ENCODE measurements at places on chromosomes 4 and X.

GRCh38 chrX:113305496-113305895 lies 464.9 kb upstream of the AMOT start:
- DNase-seq, result no peak

DNA sequence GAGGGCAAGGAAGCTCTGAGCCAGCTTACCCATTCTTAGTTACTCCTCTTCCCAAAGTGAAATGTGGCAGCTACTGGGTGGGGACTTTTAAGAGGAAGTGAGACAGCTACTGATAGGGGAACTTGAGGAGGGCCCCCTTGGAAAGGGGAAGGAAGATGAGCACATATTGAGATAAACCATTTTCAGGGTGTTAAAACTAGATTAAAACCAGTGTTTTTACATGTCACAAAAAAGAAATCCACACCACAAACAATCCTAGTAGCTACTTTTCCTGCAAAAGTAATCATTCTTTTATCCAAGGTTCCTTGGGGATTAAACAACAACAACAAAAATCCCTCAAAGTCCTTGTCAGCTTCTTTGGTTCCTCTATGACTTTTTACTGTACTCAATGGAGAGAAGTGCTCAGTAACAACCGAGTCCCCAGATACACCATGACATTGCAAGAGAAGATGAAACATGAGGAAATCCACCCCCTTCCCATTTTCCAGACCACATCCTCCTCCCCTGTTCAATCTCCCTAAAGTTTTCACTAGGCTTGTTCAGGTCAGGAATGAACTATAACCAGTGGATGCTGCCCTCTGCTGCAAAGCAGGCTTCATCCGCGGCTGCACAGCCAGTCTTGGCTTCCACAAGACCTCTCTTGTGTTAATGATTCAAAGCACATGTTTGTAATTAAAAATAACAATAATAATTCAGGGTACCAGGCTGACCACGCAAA lies 113.5 kb upstream of the TMEM164 start:
- DNase-seq, result no peak

DNA sequence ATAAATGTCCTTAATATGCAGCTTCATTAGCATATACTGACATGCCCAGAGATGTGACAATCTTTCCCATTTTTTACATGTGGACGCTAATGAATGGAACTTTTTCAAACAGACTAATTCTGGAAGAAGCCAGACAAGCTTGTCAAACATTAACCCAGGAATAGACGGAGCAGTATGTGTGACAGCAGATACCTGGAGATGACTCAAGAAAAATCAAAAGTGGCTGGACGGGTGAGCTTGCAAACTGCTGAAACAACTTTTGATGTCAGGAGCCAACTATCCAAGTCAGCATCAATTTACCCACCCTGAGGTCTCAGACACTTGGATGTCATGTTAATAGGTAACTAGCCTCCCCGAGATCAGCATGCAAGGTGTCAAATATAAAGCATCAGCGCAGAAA lies 183.0 kb downstream of the PACRGL start:
- DNase-seq, result no peak

- DNase-seq, result no peak
Measured at GRCh38 chr4:157075811-157076577, at the start of gene GLRB. Gene GLRB (plus strand): TSS chr4:157076150. CDS start chr4:157078025, 1,875 bp downstream.

All from stimulated activated CD8-positive, alpha-beta memory T cell treated with anti-CD3 and anti-CD28 coated beads, Interleukin-15, amount 100 ng/mL, for 4 hours (primary cell).